ENCODE measurements at places on chromosomes 12 and 14. TPM values are rescaled to one million over a fixed set of nuclear protein-coding genes. Genes with fewer than 3 reads are reported as not detected.
A peak's percentile ranks its signal among the peaks of the same experiment; 100 is the strongest.

- no peak for DNase-seq
These were observed 103.8 kb downstream of the EGLN3 start for GRCh38 chr14:33847066-33847465.

GRCh38 chr14:54782751-54783659, 119.6 kb downstream of the GCH1 start:
- peak; percentile 12 for DNase-seq

Gene HEATR5A
- total RNA-seq, result 31.3 TPM

Gene CCDC184
- total RNA-seq, result 0.51 TPM

Gene BHLHE41
- 54.1 TPM for total RNA-seq

Gene DEPDC4
- 1.9 TPM for total RNA-seq

Gene AHNAK2
- total RNA-seq, result 42.0 TPM

Data from Calu3 (cell line).